Heart right ventricle (tissue), 16 donors: ENCODE measurements at places on chromosomes 5 and 9.

DNA sequence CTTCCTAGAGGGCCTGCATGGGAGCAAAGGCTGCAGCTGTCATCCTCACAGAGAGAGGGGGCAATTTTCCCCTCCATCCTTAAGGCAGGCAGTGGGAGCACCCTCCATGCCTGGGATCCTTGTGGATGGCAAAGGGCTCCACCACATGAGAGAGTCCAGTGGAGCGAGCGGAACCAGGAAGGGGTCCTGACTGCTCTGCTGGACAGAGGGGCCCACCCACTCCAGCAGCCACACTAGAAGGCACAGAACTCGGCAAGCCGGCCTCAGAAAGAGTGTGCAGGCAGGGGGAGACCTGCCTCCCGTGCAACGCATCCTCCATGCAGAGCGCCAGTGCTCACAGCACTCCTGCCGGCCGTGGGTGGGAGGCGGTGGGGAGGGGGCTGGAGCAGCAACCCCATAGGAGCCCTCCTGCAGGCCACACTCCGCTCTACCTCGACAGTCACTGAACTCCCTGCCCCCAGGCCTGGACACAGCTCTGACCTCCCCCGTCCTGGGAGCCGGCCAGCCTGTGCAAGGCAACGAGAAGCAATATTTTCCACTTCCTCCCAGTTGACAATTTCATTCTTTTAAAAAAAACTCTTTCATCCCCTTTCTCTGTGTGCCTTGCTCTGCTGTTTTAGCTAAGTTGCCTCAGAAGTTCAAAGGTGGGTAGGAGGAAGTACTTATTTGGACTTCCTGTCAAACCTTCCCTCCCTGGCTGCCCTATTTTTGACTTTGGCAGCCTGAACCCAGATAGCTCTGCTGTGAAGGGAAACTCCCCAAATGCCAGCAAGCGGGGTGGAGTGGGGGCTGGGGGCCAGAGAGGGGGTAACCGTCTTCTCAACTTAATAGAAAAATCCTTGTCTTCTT lies 5.3 kb upstream of the LCP2 start:
- peak; percentile 66 for DNase-seq

GRCh38 chr9:22649384-22649783 lies 202.8 kb downstream of the DMRTA1 start:
- DNase-seq = no peak

GRCh38 chr5:110264661-110265060 lies 461.8 kb downstream of the TMEM232 start:
- no peak for DNase-seq

- DNase-seq = no peak
Measured at GRCh38 chr9:980640-981039, 4.2 kb downstream of the DMRT3 start.

DNA sequence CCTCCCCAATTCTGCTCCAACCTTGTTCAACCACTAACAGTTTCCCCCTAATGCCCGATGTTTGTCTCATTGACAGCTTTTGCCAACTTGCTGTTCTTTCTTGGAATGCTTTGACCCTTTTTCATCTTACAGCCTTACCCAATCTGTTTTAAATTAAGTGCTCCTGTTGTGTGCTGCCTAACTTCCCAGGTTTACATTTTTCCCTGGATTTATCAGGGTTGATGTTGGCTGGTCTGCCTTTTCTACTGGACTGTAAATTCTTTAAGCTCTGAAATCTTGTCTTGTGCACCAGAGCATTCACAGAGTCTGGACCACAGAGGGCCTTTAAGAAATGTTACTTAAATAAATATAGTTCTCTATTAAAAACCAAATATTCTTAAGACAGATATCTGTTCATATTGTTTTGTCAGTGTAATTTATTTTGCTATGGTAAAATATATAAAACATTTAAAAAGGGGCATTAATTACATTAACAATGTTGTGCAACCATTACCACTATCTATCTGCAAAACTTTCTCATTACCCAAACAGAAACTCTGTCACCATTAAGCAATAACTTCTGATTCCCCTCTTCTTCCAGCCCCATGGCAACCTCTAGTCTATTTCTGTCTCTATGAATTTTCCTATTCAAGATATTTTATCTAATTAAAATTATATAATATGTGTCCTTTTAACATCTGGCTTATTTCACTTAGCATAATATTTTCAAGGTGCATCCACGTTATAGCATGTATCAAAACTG lies 73.0 kb downstream of the OSTF1 start:
- no peak for DNase-seq

GRCh38 chr9:99180199-99180598 lies 41.5 kb downstream of the ALG2 start:
- DNase-seq = no peak
